ENCODE measurements at places on chromosomes 16 and 17. TPM values are rescaled to one million over a fixed set of nuclear protein-coding genes. Genes with fewer than 3 reads are reported as not detected.

SLC35B1 gene
- 71.7 TPM for total RNA-seq

ADAD2 gene
- not detected for total RNA-seq

DNA sequence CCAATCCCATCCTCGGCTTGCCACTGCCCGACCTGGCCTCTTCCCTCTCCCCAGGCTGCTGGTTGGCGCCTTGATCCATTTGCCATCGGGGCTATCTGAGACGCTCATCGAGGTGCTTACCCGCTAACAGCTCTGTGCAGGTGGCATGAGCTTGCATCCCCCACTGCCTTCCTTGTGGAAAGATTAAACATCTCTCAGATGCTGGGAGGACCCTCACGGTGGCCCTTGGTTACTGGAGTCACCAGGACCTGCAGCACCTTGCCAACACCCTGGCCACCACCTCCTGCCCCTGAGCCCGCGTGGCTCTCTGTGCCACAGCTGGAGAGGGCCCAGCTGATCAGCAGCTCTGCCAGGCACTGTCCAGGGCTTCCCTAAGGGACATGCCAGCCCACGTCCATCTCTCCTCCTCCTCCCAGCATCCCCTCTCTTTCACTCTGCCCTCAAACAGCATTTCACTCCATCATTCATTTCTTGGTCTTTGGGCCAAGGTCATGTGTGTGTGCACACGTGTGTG is 249.6 kb downstream of the RBFOX3 start:
- H3K4me1 ChIP-seq: no peaks in the 10 kb centered on the region
- H3K36me3 ChIP-seq: no peaks in the 10 kb centered on the region
- no peak for DNase-seq

- H3K27me3 ChIP-seq: no peaks in the 10 kb centered on the region
- H3K4me1 ChIP-seq: peaks cover 26% of the 10 kb centered on the region
- peak; percentile 54 for DNase-seq
These were observed 61.7 kb upstream of the LGALS9 start for GRCh38 chr17:27569257-27569722.

Data from GM23248 (cell line).